ENCODE measurements at places on chromosomes 12 and 14.

DNA sequence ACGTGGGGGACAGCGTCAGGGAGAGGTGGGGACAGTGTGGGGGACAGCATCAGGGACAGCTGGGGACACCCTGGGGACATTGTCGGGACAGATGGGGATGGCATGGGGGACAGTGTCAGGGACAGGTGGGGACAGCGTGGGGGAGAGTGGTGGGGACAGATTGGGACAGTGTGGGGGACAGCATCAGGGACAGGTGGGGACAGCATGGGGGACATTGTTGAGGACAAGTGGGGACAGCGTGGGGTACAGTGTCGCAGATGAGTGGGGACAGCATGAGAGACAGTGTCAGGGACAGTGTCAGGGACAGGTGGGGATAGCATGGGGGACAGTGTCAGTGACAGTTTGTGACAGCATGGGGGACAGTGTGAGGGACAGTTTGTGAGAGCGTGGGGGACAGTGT lies 240.9 kb downstream of the TMEM121 start:
- DNase-seq, result no peak
- no peaks in the 10 kb centered on the region for H3K4me1 ChIP-seq
- no peaks in the 10 kb centered on the region for H3K27me3 ChIP-seq
- H3K4me3 ChIP-seq, result no peak overlapping the region

DNA sequence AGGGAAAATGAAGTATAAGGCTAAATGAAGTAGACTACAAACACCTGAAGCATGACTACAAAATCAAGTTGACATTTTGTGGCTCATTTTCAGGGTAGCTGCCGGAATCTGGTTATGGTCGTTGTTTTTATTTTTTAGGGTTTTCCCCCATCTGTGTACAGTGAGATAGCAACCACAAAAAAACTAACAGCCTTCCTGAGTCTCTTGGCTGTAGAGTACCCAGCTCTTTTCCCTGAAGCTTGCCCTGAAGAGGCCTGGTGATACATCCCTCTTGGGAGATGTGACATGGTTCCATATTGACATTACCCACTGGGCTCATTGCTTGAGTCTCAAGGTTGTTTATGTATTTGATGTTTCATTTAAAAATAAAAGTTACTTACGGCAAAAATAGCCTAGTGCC lies 424.0 kb downstream of the ZFP36L1 start:
- DNase-seq, result no peak
- H3K36me3 ChIP-seq, result no peaks in the 10 kb centered on the region
- no peak overlapping the region for H3K4me3 ChIP-seq
- H3K27me3 ChIP-seq, result no peaks in the 10 kb centered on the region
- H3K4me1 ChIP-seq, result peaks cover 35% of the 10 kb centered on the region
- H3K27ac ChIP-seq, result no peak overlapping the region

- H3K27ac ChIP-seq, result no peak overlapping the region
- peaks cover 4% of the 10 kb centered on the region for H3K36me3 ChIP-seq
- no peak overlapping the region for H3K4me3 ChIP-seq
Observed at GRCh38 chr14:31395572-31396205, 24.7 kb downstream of the HEATR5A start.

GRCh38 chr12:50822082-50822481 lies 20.6 kb upstream of the TMPRSS12 start:
- no peaks in the 10 kb centered on the region for H3K27me3 ChIP-seq
- no peaks in the 10 kb centered on the region for H3K4me1 ChIP-seq
- no peaks in the 10 kb centered on the region for H3K36me3 ChIP-seq
- H3K27ac ChIP-seq, result no peak overlapping the region
- no peak for DNase-seq
- no peak overlapping the region for H3K4me3 ChIP-seq

DNA sequence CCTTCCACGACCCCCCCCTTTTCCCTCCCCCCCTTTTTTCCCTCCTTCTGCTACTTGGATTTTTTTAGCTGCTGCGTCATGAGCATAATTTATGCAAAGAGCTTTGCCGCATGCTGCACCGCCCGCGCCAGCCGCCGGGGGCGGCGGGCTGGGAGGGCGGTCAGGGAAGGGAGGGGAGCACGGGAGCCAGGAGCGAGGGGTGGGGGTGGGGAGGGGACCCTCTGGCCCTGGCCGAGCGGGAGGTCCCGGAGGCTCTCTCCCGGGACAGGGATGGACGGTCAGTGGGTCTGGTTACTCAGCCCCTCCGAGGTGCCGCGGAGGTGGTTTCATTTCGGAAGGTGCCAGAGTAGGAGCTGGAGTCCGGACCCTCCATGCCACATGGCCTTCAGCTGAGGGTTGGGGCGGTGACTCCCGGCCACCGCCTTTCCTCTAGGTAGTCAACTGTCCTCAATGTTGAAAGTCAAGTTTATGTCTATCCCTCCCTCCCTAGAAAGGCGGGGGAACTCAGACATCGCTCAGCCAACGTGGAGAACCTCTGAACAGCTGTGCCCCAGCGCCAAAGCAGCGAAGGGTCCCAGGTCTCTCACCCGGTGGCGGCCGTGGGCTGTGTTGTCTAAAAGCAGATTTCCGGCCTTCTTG lies at the start of gene POU6F1:
POU6F1 (minus strand) TSS at position 95 of the 639 bp plus-strand sequence. CDS start 11,226 bp downstream, outside the sequence.
- H3K27me3 ChIP-seq, result peaks cover 12% of the 10 kb centered on the region
- no peak within 1 kb of the TSS for H3K27ac ChIP-seq
- H3K36me3 ChIP-seq, result no peaks in the 10 kb centered on the region
- H3K4me1 ChIP-seq, result peaks cover 16% of the 10 kb centered on the region
